ENCODE measurements at places on chromosomes 11 and 22. TPM values are rescaled to one million over a fixed set of nuclear protein-coding genes. Genes with fewer than 3 reads are reported as not detected.
A peak's percentile ranks its signal among the peaks of the same experiment; 100 is the strongest.

TRMT2A gene
- total RNA-seq = 146 TPM

SLC35E4 gene
- total RNA-seq = 5.2 TPM

OR52N4 gene
- not detected for total RNA-seq

SLCO2B1 gene
- 141 TPM for total RNA-seq

RPS25 gene
- 877 TPM for total RNA-seq

SHANK2 gene
- 182 TPM for total RNA-seq

GALNT18 gene
- total RNA-seq = 115 TPM

SLC22A25 gene
- not detected for total RNA-seq

MRGPRX3 gene
- not detected for total RNA-seq

HOATZ gene
- 9.5 TPM for total RNA-seq

- DNase-seq = no peak
Measured at GRCh38 chr22:48711031-48711431, 1116.6 kb downstream of the BRD1 start.

DNA sequence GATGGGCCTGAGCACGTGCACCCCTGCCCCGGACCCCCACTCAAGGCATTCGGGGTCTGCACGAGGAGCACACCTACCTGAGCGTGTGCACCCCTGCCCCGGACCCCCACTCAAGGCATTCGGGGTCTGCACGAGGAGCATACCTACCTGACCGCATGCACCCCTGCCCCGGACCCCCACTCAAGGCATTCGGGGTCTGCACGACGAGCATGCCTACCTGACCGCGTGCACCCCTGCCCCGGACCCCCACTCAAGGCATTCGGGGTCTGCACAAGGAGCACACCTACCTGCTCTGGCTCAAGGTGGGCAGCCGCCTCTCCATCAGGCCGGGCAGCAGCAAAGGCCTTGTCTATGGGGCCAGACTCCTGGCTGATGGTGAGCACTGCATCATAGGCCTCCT, 48.7 kb upstream of the LRRC32 start:
- no peak for DNase-seq

DNA sequence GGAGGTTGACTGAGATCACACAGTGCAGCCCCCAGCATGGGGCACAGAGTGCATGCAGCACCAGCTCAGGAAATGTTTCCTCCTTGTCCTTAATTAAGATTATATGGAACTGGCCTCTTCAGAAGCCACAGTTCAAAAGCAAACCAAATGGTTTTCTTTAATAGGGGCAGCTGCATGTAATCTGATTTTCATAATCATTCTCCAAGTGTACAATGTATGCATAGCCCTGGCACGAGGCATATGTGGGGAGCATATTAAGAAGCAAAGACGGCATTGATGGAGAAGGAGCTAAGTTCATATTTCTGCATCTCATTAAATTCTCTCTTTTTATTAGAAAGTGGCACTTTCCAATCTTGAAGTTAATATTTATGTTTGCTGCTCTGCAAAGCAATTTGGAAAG, 9.9 kb upstream of the PARVB start:
- no peak for DNase-seq

DNA sequence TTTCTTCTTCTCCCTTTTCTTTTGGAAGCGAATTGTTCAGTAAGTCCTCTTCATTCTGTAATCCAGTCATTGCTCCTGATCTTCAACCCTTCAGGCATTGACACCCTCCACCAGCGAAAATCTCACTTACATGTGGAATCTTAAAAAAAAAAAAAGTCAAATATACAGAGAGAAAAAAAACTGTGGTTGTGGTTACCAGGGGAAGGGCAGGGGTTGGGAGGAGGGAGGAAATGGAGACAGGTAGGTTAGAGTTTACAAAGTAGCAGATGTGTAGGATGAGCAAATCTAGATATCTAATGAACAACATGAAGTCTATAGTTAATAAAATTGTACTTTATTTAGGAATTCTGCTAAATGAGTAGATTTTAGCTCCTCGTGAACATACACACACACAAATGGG, 17.7 kb upstream of the TMEM123 start:
- no peak for DNase-seq

GRCh38 chr22:28373831-28374230, 305.8 kb downstream of the TTC28 start:
- no peak for DNase-seq

- DNase-seq = no peak
Measured at GRCh38 chr11:61975638-61976419, 8.4 kb upstream of the FTH1 start.

DNA sequence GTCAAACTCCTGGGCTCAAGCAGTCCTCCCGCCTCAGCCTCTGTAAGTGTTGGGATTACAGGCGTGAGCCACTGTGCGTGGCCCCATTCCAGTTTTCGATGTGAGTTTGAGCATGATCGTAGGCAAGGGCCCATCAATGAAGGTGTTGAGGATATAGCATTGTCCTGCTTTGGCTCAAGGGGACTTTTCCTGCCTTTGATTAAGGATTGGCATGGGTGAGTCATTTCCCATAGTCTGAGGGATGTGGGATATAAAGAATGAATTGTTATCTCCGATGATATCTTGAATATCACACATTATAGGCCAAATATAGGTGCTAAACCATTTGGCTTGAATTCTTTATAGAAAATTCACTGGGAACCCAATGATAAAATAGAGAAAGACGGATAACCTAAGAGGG, 30.4 kb downstream of the STIM1 start:
- no peak for DNase-seq

- no peak for DNase-seq
Measured at GRCh38 chr11:80686889-80687288, 1246.1 kb upstream of the TENM4 start.

GRCh38 chr11:14446701-14447169, 52.9 kb downstream of the COPB1 start:
- DNase-seq = no peak

- peak; percentile 75 for DNase-seq
Measured at GRCh38 chr11:66045177-66045639, 3.8 kb downstream of the GAL3ST3 start.

- DNase-seq = no peak
Measured at GRCh38 chr22:37782340-37783168, 25.2 kb upstream of the GCAT start.

GRCh38 chr11:11672789-11673188, 51.0 kb upstream of the GALNT18 start:
- no peak for DNase-seq

DNA sequence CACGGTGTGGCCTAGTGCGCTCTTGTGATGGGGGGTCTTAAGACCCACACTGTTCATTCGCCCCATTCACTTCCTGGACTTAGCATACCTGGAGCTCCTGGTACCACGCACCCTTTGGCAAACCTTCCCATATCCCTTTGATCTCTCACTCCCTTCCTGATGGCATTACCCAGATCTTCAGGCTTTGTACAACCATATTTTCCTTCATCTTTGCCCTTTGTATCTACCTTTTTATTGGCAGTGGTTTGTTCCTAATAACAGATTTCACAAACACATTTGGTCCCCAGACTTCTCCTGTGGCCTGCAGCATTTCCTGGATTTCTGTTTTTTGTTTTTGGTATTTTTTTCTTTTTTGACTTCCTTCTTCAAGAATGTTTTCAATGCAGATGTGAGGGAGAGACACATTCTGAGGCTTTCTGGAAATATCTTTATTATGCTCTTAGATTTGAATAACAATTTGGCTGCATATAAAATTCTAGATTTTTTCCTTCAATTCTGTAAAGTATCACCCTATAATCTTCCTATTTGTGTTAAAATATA, 16.1 kb upstream of the IFITM3 start:
- DNase-seq = no peak

DNA sequence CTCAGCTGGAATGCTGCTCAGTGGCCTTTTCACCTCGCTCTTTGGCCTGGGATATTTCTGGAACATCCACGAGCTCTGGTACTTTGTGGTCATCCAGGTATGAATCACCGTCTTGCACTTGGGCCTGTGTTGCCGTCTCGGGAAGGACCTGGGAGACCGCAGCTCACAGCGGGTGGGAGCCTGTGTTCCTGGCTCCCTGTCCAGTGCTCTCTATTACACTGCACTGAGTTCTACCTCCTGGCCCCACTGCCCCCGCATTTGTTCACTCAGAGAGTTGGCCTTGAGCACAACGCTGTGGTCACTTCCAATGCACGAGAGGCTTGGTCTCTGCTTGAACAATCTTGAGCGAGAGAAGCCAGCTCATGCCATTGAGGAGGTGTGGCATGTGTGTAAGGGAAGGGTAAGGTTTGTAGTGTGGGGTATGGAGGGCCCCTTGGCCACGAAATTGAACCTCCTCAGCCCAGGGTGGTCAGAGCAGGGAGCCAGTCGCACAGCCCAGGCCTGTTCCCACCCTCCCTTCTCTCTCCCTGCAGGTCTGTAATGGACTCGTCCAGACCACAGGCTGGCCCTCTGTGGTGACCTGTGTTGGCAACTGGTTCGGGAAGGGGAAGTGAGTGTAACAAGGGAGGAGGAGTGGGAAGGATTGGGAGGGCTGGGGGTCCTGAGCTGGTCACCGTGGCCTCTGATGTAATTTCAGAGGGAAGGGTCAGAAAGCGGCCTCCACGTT, 16.2 kb downstream of the SLC37A2 start:
- DNase-seq = no peak

DNA sequence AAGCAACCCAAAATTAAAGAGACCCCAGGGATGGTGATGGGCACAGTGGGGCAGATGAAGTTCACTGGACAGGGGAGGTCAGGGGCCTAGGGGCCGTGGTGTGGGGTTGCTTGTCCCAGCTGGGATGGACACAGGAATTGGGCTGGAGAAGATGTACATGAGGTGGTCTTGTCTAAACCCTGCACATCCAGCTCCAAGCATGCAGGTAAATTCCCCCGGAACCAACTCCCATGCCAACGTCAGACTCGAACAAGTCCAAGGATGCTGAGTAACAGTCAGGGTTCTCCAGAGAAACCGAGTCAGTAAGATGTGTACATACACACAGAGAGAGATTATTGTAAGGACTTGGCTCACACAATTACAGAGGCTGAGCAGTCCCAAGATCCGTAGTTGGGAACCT, 28.9 kb downstream of the TSPAN32 start:
- no peak for DNase-seq

DNA sequence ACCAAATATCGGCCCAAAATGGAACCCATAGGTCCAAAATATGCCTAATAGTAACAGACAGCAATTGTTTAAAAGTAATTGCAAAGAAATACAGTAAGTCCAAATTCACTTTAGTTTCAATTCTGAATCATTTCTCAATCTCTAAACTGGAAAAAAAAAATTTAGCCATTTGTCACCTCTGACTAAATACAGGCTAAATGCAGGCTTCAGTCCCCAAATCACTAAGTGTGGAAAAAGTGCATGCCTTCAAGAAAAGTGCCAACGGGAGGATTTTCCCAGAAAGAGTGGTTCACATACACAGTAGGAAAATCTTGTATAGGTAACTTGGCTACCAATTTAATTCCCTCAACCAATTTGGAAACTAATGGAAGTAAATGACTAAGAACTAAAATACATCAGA, 35.7 kb downstream of the SIK3 start:
- DNase-seq = no peak

- DNase-seq = no peak
Measured at GRCh38 chr22:16131918-16132317, 442.1 kb downstream of the POTEH start.

- DNase-seq = peak; percentile 42
Measured at GRCh38 chr11:69471729-69472540, 9.5 kb upstream of the LINC01488 start.

DNA sequence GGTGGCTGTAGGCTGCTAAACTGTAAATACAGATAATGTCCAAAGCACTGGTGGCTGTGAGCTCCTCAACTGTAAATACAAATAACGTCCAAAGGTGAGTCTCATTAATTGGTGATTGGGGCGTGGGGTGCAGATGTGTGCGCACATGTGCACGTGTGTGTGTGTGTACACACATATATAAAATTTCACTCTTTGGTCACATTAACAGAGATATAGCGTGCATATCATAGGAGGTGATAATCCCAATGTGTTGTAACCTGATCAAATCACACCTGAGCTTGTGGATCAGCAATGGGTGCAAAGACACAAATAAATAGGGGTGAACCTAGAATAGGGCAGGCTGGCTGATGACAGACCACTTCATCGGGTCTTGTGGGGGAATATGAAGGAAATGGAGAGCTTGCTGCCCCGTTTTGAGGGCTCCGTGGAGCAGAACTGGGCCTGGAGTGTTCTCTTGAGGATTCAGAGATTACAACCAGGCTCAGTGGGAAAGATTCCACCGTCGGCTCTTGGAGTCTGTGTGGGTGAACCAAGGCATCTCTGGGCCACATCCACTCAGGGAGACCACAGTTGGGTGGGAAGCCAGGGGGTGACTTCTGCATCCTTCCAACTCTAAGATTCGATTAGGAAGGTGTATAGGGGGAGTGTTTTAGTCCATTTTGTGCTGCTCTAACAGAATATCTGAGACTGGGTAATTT, 24.9 kb upstream of the OSBPL5 start:
- DNase-seq = no peak

GRCh38 chr11:38460896-38461295, 1862.9 kb upstream of the RAG2 start:
- DNase-seq = peak; percentile 74

DNA sequence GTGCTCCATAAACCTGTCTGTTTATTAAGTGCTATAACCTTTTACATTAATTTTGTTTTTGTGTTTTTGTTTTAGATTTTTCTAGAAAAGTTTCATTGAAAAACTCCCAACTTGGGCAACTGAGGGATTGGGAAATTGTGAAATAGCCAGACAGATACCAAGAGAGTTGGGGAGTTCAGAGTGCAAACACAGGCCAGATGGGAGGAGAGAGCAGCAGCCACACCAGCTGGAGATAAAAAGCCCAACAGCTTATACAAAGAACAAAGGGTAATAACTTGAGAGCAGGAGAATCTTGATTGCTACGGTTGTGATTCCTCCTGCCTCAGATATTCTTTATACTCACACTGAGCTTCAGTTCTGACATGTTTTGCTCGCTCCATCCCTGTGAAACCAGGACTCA, 1642.2 kb downstream of the LRRC4C start:
- no peak for DNase-seq

DNA sequence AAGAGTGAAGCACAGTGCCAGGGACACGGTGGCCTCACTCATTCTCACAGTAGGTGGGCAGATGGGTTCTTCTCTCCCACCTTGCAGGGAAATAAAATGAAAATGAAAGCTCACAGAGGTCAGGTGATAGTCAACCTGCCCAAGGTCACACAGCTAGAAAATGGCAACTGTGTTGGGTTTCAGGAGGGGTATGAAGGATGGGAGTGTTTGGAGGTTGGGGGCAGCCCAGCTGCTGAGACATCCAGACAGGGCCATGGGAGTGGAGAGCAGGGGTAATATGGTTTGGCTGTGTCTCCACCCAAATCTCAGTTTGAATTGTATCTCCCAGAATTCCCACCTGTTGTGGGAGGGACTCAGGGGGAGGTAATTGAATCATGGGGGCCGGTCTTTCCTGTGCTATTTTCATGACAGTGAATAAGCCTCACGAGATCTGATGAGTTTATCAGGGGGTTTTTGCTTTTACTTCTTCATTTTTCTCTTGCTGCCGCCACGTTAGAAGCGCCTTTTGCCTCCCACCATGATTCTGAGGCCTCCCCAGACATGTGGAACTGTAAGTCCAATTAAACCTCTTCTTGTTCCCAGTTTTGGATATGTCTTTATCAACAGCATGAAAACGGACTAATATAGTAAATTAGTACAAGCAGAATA, 247.0 kb downstream of the TENM4 start:
- DNase-seq = no peak
